Cardiac fibroblast (primary cell): ENCODE measurements at places on chromosomes 16 and 17.

DNA sequence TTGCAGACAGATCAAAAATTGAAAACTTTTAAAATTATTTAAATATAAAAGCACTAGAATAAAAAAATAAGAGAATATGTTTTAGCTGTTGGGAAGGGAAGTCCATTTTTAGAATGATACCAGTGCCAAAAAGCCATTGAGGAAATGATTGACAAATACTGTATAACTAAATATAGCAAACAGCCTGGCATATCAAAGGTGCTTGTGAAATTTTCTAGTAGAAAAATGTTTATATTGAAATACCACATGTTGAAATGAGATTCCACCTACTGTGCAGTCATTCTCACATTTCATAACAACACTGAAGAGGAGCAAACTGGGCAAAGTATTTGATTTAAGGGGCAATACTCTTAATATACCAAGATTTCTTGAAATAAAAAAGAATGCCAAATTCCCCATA lies 183.5 kb downstream of the PHKB start:
- DNase-seq: peak; percentile 49

DNA sequence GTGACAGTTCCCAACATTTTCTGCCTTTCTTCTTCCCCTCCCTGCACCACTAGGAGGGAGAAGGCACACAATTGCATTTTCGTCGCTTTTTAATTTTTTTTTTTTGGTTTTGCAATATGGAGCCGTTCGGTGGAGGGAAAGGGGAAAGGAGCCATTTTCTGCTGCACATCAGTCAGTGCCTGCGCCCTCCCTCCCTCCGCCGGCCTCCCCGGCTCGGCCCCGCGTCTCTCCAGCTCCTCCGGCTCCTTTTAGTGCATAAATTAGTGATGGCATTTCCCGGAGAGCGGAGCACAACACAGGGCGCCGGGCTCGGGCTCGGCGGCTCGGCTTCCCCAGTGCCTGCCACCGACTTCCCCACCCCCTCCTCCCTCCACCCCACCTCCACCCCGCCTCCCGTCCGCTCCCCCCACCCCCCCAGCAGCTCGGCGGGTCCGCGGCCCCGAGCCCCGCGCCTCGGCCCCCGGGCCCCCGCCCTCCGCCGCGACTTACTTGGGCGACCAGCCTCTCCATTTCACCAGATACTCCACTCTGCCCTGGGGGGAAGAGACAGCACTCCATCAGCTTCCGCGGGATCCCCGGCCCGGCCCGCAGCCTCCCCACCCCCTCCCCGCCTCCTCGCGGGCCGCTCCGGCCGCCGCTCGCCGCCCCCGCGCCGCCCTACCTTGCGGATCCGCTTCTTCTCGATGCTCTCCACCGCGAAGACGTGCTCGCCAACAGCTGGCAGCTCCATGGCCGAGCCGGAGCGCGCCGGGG lies 542 bp downstream of the CBX4 start:
- DNase-seq: peak; percentile 71

DNA sequence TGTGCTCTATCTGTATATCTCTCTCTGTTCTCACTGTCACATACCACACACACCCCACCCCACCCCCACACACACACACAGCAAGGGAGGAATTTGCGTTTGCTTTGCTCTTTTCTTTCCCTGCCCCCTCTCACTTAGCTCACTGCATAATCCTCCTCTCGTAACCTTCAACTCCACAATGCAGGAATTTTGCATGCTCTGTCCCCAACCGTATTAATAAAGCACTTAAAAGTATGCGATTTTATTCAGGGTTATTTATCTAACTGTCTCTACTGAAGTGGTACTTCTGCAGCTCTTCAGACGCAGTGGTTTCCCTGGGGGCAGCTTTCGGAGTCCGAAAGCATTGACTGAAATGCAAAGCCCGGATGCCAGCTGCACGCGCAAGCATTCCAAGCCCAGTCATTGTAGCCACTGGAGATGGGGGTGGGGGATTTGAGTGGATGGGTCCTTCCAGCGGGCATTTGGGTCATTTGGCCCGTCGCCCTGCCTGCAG lies 105.4 kb upstream of the RBFOX1 start:
- no peak for DNase-seq

- no peak for DNase-seq
These were observed 1.0 kb downstream of the MGRN1 start for GRCh38 chr16:4625560-4626159.

- DNase-seq: no peak
These were observed 525 bp downstream of the JPT1 start for GRCh38 chr17:75153780-75154194.

DNA sequence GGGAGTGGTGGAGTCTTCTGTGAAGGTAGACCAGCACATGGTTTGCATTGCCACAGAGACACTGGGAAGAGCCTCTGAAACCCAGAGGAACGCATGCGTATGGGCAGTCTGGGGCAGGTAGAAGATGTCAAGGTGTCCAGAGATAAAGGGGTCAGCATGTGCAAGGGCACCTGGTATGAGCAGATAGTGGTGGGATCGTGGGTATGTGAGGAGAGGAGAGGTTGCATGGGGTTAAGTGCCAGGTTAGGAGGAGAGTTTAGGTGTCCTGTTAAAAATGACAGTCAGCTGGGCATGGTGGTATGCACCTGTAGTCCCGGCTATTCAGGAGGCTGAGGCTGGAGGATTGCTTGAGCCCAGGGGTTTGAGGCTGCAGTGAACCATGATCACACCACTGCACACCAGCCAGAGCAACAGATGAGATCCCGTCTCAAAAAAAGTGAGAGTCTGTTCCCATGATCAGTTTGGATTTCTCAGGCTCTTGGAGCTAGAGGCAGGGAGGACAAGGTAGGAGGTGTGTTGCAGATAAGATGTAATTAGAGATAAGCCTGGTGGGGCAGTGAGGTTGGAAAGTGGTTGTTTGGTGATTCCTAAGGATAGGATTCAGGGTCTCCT lies 3.0 kb downstream of the PYCARD start:
- no peak for DNase-seq

GRCh38 chr17:32862940-32863339 lies 14.0 kb downstream of the MYO1D start:
- DNase-seq: no peak
